Natural killer cell (primary cell): ENCODE measurements at places on chromosomes 13 and 19. TPM values are rescaled to one million over a fixed set of nuclear protein-coding genes. Genes with fewer than 3 reads are reported as not detected.

- H3K4me3 ChIP-seq: no peak overlapping the region
- H3K4me1 ChIP-seq: no peaks in the 10 kb centered on the region
- H3K27ac ChIP-seq: no peak overlapping the region
- no peak for DNase-seq
- no peaks in the 10 kb centered on the region for H3K27me3 ChIP-seq
Measured at GRCh38 chr13:105737688-105738087, 797.8 kb downstream of the EFNB2 start.

DNA sequence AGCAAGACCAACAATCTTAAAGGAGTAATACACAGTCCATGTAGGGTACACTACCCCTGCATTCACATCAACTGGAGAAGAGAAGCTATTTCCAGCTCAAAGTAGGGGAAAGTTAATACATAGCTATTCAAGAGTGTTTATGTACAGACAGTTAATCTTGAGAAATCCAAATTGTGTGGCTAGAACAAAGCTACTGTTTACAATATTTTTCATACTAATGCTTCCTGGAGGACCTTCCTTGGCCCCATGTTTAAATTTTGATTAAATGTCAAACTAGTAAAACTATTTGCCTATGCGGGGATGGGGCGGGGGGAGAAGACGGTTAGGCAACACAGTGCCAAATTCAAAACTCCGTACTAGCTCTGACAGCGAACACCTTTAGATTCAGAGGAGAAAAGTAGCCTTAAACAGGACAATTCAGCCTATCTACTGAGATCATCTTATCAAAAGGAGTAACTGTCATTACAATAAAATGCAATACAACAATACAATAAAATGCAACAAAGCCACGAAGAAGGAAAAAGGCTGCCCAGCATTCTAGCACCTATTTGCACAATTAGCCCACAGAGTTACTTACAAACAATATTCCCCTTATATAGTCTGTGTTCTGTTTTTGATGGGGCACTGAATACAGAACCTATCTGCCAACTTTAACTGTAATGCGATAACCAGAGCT, 29.1 kb downstream of the BRD4 start:
- no peaks in the 10 kb centered on the region for H3K36me3 ChIP-seq
- H3K4me3 ChIP-seq: no peak overlapping the region
- no peak overlapping the region for H3K27ac ChIP-seq

EEF2 gene
- total RNA-seq: 1,442 TPM

DNA sequence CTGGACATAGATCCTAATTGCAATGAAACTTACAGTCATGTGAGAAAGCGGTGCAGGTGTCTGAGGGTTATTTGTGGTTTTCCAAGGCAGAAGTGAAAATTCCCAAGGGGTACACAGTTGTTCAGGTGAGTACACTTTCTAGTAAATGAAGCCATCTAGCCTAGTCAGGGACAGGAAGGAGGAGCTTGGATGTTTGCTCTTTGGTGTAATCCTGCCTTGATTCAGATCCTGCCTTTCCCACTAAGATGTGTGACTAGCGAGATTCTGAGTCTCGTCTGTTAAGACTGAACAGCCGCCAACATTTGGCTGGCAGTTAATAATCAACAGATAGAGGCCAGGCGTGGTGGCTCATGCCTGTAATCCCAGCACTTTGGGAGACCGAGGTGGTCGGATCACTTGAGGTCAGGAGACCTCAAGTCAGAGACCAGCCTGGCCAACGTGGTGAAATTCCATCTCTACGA, 2.5 kb downstream of the RPS9 start:
- H3K36me3 ChIP-seq: peaks cover 63% of the 10 kb centered on the region
- no peak overlapping the region for H3K27ac ChIP-seq
- H3K27me3 ChIP-seq: no peaks in the 10 kb centered on the region
- DNase-seq: no peak
- H3K4me1 ChIP-seq: peaks cover 62% of the 10 kb centered on the region

GRCh38 chr13:21616205-21616866, 12.4 kb upstream of the MICU2 start:
- H3K27me3 ChIP-seq: no peaks in the 10 kb centered on the region
- no peaks in the 10 kb centered on the region for H3K4me1 ChIP-seq
- no peaks in the 10 kb centered on the region for H3K36me3 ChIP-seq
- H3K27ac ChIP-seq: no peak overlapping the region

GRCh38 chr13:79194272-79194671, 211.8 kb downstream of the RBM26 start:
- no peaks in the 10 kb centered on the region for H3K27me3 ChIP-seq
- H3K36me3 ChIP-seq: no peaks in the 10 kb centered on the region
- H3K27ac ChIP-seq: no peak overlapping the region
- H3K4me1 ChIP-seq: peaks cover 4% of the 10 kb centered on the region

GRWD1 gene
- total RNA-seq: 14.2 TPM

DNA sequence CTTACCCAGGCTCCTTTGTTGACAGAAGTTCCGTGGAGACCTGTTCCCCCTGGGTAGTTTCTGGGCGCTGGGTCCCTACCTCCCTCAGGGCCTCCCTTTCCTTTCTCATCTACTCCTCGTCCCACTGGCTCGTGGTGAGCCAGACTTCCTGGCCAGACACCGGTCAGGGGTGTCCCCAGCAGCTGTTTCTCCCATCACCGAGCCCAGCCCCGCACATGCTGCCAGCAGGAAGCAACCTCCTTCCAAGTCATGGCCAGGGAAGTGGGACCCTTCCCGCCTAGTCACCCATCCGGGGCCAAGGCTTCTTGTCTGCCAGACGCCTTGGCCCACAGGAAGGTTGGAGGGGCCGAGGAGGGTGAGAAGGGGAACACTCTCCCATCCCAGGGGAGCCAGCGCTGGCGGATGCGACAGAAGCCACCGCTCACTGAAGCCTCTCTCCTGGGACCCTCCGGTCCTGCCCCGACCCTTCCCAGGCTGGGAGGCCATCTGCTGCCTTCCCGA, 5.7 kb downstream of the PAK4 start:
- no peaks in the 10 kb centered on the region for H3K27me3 ChIP-seq
- no peak overlapping the region for H3K27ac ChIP-seq
- DNase-seq: no peak

GPC5 gene
- total RNA-seq: not detected

STARD13 gene
- total RNA-seq: not detected

DNA sequence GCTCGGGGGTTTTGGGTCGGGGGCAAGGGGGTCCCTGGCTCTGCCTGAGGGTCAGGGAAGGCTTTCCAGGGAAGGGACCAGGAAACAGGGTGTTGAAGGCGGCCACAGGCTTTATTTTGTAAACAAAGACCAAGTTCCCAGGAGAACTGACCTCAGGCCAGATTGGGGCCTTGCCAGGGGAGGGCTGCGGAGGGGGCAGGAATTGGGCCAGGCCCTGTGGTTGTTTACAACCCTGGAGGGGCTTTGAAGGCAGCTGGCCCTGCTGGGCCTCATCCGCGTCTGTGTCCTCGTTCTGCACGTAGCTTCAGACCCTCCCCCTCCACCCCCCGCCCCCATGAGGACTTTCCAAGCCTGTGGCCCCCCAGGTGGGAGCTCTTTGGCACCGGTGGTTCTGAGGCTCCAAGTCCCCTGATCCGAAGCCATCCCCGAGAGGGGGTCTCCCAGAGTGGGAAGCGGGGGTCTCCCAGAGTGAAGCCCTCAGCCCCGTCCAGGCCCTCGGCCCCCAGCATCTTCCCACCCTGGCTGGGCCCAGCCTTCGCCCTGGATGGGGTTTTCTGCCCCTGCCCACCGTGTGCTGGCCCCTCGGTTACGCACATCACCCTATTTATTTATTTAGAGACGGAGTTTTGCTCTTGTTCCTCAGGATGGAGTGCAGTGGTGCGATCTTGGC, 13.5 kb upstream of the BSG start:
- H3K4me3 ChIP-seq: no peak overlapping the region
- peaks cover 8% of the 10 kb centered on the region for H3K4me1 ChIP-seq

GRCh38 chr13:109976206-109976997, 190.0 kb upstream of the IRS2 start:
- no peak overlapping the region for H3K4me3 ChIP-seq
- no peak overlapping the region for H3K27ac ChIP-seq
- DNase-seq: no peak
- no peaks in the 10 kb centered on the region for H3K4me1 ChIP-seq
- no peaks in the 10 kb centered on the region for H3K27me3 ChIP-seq

DNA sequence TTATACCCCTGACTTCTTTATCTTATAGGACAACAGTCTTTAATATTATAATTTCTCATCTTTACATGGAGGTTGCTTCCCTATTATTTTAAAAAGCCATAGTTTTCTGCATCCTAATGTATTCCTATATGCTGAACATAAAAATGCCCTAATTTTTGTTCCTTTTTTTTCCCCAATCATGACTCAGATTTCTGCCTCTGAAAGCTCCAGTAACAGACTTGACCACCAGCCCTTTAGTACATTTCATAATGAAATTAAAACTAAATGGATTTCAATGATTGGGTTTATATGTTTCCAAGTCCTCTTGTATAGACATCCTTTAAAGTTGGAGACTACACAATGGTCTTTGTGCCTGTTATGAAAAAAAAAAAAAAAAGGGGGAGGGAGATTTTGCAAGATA, 712.5 kb downstream of the DIAPH3 start:
- no peaks in the 10 kb centered on the region for H3K27me3 ChIP-seq
- no peak overlapping the region for H3K27ac ChIP-seq
- H3K4me1 ChIP-seq: no peaks in the 10 kb centered on the region
- no peak overlapping the region for H3K4me3 ChIP-seq
- DNase-seq: no peak
- no peaks in the 10 kb centered on the region for H3K36me3 ChIP-seq

GJA3 gene
- 0.18 TPM for total RNA-seq

DNA sequence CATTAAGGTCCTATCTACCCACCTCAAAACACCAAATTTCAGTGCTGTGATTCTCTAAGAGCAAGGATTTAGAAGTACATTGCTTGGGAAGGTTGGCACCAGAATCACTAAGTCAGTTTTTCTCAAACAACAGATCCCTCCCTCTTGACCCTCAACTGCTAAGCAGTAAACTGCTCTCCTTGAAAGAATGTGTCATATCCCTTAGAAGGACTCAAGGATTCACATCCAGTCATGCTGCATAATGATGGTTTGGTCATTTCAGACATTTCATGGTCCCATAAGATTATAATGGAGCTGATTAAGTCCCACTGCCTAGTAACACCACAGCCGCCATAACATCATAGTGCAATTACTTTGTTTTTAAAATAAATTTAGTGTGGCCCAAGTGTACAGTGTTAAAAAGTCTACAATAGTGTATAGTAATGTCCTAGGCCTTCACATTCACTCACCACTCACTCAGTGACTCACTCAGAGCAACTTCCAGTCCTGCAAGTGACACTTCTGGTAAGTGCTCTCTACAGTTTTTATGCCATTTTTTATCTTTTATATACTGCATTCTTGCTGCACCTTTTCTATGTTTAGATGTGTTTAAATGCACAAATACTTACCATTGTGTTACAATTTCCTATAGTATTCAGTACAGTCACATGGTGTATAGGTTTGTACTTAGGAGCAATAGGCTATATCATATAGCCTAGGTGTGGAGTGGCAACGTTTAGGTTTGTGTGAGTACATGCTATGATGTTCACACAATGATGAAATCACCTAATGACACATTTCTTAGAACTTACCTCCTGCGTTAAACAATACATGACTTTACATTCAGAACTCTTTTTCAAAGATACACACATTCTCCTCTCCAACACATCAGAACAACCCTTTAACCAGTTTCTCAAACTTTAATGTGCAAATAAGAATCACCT, 15.7 kb upstream of the CCDC169 start:
- DNase-seq: no peak
- no peak overlapping the region for H3K4me3 ChIP-seq
- no peaks in the 10 kb centered on the region for H3K4me1 ChIP-seq
- H3K27ac ChIP-seq: no peak overlapping the region

OR10H1 gene
- total RNA-seq: not detected

GRCh38 chr13:89791971-89792630, 1555.4 kb upstream of the MIR17HG start:
- no peak overlapping the region for H3K27ac ChIP-seq
- no peaks in the 10 kb centered on the region for H3K4me1 ChIP-seq
- no peaks in the 10 kb centered on the region for H3K36me3 ChIP-seq
- H3K27me3 ChIP-seq: no peaks in the 10 kb centered on the region
- H3K4me3 ChIP-seq: no peak overlapping the region

DNA sequence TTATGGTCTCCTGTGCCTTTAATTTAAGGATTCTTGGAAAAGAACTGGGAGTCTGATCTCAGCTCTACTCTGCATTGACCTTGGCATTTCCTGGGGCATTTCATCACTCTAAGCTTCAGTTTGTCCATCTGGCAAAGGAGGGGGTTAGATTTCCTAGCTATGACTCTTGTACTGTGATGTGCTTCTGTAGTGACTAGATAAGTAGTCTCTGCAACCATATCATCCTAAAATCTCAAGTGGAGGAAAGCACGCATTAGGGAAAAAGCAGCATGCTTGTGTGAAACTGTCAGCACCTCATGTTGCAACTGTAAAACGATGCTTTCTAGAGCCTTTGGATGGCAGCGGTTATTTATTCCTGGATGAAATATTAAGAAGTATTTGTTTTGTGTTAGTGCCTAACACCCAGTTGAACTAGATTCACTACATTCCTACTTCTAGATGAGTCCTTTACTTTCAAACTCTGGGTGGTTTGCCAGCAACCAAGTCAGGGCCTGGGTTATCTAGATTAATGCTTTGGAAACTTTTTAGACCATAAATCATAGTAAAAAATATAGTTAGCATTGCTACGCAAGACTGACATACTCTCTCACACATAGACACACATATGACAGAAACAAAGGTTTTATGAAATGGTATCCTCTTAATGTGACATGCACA, 6.8 kb downstream of the WDFY2 start:
- no peak overlapping the region for H3K27ac ChIP-seq
- no peaks in the 10 kb centered on the region for H3K4me1 ChIP-seq
- no peaks in the 10 kb centered on the region for H3K27me3 ChIP-seq
- no peaks in the 10 kb centered on the region for H3K36me3 ChIP-seq
- DNase-seq: no peak
- no peak overlapping the region for H3K4me3 ChIP-seq

- no peak for DNase-seq
- no peaks in the 10 kb centered on the region for H3K4me1 ChIP-seq
- H3K27me3 ChIP-seq: no peaks in the 10 kb centered on the region
- no peak overlapping the region for H3K4me3 ChIP-seq
- H3K27ac ChIP-seq: no peak overlapping the region
Measured at GRCh38 chr13:38880397-38880796, 110.2 kb downstream of the STOML3 start.

CLEC4G gene
- total RNA-seq: not detected

DNA sequence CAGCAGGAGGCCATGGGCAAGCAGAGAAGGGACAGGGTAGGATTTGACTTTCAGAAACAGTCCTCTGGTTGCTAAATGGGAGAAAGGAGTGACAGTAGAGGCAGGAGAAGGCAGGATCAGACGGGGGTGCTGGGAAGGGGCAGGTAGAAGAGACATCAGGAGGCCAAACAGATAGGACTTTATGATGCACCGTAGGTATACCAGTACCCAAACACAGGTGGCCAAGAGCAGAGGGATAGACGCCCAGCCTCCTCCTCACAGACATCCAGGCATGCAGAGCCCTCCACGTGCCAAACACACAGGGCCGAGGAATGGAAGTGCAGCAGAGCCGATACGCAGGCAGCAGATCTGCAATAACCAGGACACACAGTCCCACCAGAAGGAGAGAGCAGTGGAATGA, 1.3 kb upstream of the AXL start:
- H3K27ac ChIP-seq: no peak overlapping the region
- H3K36me3 ChIP-seq: no peaks in the 10 kb centered on the region
- peaks cover 5% of the 10 kb centered on the region for H3K27me3 ChIP-seq
